ENCODE measurements at places on chromosomes 3 and 15.

DNA sequence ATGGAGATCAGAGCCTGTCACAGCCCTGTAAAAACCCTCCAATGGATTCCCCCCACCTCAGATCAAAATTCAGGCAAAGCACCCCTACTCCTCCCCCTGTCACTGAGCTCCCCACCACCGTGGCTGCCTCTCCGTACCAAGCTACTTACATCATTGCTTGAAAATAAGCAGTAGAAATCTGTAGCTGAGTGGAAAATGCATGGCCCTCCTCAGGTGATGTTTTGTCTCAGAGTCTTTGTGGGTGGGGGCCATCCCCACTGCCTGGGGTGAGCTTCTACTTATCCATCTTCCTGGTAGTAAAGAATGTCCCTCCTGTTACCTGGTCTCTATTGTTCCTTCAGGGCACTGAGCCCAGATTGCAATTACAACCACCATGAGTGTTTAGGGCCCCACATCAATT lies 34.5 kb downstream of the SLCO2A1 start:
- no peak for DNase-seq

GRCh38 chr3:126750756-126751121 lies 46.7 kb downstream of the CHCHD6 start:
- DNase-seq: no peak

GRCh38 chr15:47787875-47788274 lies 70.6 kb downstream of the SEMA6D start:
- DNase-seq: no peak

DNA sequence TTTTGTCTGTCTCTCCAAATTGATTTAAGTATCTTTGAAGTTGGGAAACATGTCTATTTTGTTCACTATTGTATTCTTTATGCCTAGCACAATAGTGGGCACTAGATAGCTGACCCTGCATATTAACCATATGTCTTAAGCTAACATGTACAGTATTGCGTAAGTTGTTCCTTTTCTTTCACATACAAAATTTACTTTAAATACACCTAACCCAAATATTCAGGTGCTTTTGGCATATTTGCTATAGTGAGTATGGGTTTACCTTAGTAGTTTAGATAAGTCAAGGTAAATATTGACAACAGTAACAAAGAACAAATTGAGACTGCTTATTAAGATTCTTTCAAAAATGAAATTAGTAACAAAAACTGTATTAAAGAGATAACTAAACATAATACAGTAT lies 50.9 kb downstream of the NRG4 start:
- no peak for DNase-seq

- no peak for DNase-seq
These were observed 43.1 kb downstream of the KLF13 start for GRCh38 chr15:31369727-31370126.

DNA sequence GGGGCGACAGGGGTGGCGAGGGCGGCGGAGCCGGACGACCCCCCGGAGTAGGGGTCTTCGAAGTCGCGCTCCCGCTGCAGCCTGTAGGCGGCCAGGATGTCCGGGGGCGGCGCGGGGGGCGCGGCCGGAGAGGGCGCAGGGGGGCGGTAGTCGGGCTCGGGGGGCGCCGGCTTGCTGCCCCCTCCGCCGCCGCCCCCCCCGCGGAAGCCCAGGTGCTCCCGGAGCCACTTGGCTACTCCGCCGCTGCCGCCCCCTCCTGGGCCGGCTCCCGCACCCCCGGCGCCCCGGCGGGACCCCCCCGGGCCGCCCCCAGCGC lies 230 bp downstream of the SHF start:
- no peak for DNase-seq

- peak; percentile 66 for DNase-seq
These were observed 204.1 kb downstream of the ARRDC4 start for GRCh38 chr15:98164571-98164970.
